ENCODE measurements at places on chromosomes 6 and 20.

DNA sequence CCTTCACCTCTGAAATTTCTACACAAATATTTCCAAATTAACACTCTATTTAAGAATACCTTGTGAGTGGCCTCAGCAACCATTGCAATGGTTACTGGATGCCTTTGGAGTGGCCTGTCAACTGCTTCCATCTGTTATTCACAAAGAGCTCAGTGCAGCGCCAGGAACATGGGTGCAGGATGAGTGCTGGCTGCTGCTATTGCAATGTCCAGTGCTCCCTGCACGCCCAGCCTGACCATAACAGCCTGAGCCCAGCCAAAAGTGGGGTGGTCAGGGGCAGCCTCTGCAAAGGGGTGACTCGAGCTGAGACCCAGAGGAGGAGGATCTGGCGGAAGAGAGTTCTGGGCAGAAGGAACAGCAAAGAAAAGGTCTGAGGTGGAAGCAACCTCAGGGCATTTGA lies 18.4 kb downstream of the CASS4 start:
- DNase-seq, result no peak

GRCh38 chr6:12355354-12355753 lies 65.2 kb downstream of the EDN1 start:
- no peak for DNase-seq

GRCh38 chr6:20732896-20733295 lies 198.6 kb downstream of the CDKAL1 start:
- DNase-seq, result no peak

- no peak for DNase-seq
Measured at GRCh38 chr20:20366876-20367574, 879 bp upstream of the INSM1 start.

- no peak for DNase-seq
Measured at GRCh38 chr6:96809119-96809518, 28.2 kb downstream of the GPR63 start.

GRCh38 chr20:63068711-63069367 lies 62.1 kb upstream of the BHLHE23 start:
- no peak for DNase-seq

- no peak for DNase-seq
Measured at GRCh38 chr20:4341804-4342485, 326.6 kb upstream of the RNF24 start.

- no peak for DNase-seq
Measured at GRCh38 chr20:32079655-32080109, 27.6 kb downstream of the HCK start.

DNA sequence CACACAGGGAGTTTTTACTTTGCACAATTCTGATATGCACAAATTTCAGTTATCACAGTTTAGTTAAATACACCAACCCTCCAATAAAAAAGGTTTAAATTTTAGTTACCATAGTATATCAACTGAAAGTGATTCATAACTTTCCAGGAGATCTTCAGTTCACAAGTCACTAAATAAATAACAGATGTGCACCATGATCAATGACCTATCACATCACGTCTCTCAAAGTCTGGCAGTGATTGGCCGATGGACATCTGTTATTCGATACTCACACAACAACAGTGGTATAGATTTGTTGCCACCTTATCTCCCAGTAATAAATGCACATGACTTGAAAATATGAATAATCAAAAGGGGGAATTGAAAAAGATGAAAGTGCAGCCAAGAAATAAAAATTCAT lies 66.8 kb upstream of the PTCHD4 start:
- DNase-seq, result no peak

GRCh38 chr6:43240950-43241349 lies 2.3 kb upstream of the TTBK1 start:
- DNase-seq, result peak; percentile 52

DNA sequence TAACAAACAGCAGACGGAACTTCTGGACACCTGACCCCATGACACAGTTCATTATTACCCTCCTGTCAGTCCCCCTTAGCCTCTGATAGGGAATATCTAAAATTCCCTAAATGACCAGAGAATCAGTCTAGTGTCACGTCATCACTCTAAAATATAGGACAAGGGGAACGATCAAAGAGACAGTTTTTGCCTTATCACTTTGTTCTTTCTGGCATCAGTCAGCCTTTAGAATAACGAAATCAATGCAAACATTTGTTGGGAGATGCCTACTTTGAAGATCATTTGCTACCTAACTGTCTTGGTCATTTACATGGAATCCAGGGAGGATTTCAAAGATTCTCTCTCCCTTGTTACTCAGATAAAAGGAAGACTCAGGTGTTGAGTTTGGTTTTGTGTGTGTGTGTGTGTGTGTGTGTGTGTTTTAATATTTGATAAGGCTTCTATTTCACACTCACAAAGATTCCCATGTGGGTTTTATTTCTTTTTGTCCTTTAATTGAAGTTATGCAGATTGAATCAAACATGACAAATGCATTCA lies 28.3 kb downstream of the LINC00237 start:
- no peak for DNase-seq

- no peak for DNase-seq
Measured at GRCh38 chr6:106849120-106849519, 125.4 kb downstream of the CD24 start.

- DNase-seq, result no peak
Measured at GRCh38 chr6:96724641-96725040, 112.6 kb downstream of the GPR63 start.

DNA sequence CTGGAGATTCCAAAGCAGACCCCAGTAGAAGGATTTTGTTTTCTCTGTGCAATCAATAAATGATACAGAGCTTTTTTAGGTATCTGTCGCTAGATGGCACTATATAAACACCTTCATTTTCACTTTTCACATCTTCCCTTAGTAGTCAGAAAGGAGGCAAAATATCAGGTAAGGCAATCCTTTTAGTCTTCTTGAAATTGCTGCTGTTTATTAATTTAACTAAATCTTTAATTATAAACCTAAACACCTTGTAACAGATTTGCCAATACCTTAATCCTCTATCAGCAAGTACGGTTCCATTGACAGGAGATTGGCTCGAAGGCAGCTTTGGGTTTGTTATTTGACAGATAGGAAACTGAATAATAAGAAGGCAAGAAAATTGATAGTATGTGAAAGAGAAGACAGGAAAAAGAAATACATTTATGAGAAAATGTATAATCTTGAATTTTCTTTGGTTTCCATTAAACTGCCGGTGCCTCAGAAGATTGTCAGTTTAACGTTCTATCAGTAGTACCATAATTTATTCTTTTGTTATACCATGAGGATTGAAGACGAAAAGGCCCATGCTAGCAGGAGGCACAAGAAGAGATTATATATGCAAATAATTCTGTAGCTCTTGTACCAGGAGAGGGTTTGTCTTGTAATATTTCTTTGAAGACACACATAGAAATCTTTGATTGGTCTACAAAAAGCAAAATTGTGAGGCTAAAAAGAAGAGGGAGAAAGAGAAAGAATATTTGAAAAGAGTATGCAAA lies 23.5 kb upstream of the IBTK start:
- DNase-seq, result peak; percentile 40

DNA sequence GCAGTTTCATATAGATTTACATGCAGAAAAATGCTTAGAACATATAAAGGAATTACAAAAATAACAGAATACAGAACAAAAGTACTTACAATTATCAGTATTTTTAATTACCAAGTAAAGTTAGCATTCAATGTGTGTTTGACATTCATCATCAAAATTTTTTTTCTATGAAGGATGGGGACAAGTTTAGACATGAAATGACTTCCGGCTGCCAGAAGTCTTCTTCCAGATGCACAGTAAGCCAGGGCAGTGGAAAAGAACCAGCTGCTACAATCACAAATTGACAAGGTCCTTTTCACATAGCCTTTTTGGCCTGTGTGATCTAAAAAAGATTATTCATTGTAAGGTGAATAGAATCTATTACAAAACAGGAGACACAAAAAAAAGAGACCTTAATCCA lies 73.8 kb downstream of the HUS1B start:
- DNase-seq, result no peak

DNA sequence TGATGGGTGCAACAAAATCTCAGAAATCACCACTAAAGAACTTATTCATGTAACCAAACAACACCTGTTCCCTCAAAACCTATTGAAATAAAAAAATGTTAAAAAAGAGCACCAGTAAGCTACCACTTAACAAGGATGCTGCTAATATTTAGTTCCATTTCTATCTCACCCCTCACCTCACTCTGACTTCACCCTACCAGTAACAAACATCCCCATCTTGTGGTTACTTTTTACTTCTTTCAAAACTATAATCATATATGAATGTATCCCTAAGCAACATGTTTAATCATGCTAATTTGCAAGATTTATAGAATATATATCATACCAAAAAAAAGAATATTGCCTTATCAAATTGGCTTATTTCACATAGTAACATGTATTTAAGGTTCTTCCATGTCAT lies 27.4 kb upstream of the SLC24A3 start:
- DNase-seq, result peak; percentile 9

DNA sequence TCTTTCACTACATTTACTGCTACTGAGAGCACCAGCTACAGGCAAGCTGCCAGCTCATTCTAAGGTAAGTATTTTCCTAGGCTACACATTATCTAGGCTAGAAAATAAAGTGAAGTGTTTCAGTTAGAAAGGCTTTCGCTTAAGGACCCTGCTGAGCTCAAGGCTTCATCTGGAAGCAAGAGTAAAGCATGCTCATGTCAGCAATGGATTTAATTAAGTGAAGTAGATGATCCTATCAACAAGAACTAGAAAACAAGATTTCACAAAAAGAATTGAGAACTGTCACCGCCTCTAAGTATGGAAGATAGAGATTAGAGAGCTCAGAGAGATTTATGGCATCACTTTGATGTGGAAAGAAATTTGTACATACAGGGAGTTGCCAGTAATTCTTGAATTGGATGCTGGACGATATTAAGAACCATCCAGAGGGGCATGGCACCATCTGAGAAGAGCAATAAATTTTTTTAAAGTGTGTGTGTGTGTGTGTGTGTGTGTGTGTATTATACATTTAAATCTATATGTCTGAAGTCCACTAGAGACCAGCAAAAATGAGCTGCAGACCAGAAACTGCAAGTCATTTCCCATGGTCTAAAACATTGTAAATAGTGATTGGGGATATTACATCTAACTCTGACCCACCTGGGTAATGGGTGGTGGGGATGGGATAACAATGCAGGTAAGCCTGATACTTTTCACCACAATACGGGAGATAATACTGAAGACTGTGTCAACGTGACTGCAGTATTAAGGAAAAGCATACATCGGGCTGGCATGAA lies 105.2 kb upstream of the MAP7 start:
- no peak for DNase-seq

- DNase-seq, result peak; percentile 20
Measured at GRCh38 chr20:43744966-43745730, 18.3 kb upstream of the GTSF1L start.

DNA sequence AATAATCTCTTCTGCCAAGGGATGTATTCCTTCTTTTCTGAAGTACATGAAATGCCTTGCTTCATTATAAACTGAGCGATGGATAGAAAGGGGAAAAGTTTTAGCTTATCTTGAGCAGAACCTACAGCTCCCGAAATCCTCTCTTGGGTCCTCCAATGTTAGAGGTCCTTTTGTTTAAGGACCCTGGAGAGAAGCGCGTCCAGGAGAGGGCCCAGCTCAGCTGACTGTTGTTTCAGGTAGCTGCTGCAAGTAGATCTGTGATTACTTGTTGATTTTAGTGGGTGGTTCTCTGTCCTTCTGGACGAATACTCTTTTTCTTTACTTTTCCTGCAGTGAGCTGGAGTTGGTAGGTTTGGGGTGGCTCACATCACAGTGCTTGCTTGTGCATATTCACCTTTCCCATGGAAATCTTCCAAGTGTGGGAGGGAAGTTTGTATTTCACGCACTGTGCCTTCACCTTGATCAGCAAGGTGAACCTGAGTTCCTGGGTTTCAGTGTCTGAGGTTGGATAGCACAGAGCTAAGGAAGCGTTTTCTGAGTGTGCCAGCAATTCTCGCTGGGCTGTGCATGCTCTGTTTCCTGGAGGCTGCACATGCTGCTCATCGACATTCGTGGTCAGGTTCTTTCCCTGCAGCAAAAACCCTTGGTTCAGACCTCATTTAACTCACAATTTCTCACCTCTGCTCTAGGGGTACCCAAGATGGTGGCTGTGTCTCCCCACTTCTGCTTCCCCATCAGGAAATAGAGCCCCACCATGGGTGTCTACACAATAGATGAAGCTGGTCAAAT lies 176.3 kb downstream of the JARID2 start:
- no peak for DNase-seq

DNA sequence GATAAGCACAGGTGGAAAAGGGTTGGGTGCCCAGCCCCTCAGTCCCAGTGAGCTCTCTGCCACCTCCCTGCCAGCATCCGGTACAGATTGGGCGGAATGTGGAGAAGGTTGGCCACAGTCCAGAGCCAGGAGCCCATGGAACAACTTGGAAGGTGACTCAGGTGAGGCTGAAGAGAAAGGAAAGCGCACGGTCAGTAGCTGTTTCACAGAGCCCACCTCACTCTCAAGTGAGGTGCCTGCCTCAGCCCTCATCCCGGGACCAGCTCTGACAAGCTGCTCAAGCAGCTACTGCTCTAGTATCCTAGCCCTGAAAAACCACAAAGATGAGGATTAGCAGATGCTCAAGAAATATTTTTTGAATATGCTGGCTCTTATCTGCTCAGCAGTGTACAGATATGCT lies 1.1 kb upstream of the MMP24OS start:
- DNase-seq, result no peak

DNA sequence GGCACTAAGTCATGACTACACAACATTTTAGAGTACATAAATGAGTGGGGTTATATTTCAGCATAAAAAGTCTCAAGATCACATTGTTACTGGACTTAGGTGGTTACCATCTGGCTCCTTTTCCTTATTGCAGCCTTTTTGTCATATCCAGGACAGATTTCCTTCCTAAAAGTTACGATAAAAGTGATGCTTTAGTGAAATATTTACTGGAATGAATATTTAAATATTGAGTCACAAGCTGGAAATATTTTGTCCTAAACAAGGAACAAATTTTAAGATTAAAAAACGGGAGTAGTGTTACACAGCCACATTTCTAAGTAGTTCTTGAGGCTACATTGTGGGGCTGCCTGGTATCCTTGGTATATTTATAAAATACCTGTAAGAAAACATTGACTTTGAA lies 52.2 kb downstream of the CDC40 start:
- no peak for DNase-seq

DNA sequence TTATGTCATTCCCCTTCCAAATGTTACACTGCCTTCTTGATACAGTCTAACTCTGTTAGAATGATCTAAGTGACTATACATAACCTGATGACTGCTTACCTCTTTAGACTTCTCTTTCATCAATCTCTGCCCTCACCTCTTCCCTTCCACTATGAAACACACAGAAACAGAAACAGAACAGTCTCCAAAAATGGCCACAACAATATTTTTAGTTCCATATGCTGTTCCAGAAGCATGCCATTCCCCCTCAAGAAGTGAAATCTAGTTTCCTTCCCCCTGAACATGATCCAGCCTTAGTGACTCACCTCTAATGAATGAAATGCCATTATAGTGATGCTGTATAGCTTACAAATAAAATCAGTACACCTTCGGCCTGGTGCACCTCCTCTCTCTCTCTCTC lies 229.3 kb upstream of the TENT5A start:
- peak; percentile 12 for DNase-seq

DNA sequence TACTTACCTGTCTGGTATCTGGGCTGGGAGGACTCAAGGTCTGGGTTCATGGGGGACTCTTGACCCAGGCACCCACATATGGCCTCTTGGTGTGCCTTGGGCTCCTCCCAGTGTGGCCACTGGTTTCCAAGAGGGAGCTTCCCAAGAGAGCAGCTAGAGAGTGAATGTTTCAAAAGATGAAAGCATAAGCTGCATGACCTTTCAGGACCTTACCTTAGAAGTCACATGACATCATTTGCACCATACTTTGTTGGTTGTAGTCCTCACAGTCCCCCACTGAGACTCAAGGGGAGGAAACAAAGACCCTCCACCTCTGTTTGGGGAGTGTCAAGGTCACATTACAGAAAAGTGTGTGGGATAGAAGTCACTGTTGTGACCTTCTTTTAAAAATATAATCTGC lies 13.9 kb downstream of the ACTR5 start:
- DNase-seq, result no peak
